ENCODE measurements at places on chromosomes 12 and 14.

- DNase-seq: no peak
Measured at GRCh38 chr12:5416571-5416970, 15.3 kb upstream of the NTF3 start.

- no peak for DNase-seq
Measured at GRCh38 chr14:82861313-82861712, 1327.7 kb upstream of the SEL1L start.

DNA sequence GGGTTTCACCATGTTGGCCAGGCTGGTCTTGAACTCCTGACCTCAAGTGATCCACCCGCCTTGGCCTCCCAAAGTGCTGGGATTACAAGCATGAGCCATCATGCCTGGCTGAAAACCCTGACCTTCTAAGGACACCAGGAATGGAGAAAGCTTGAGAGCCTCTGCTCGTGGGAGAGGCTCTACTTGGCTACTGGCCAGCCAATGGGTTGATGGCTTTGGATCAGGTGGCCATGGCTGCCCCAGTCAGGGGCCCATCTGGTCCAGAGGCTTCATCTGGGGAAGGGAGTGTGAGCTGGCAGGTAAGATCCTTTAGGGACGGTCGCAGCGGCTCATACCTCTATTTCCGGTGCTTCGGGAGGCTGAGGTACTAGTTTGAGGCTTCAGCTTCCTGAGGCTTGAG is 42.5 kb upstream of the PPP1CC start:
- no peak for DNase-seq

DNA sequence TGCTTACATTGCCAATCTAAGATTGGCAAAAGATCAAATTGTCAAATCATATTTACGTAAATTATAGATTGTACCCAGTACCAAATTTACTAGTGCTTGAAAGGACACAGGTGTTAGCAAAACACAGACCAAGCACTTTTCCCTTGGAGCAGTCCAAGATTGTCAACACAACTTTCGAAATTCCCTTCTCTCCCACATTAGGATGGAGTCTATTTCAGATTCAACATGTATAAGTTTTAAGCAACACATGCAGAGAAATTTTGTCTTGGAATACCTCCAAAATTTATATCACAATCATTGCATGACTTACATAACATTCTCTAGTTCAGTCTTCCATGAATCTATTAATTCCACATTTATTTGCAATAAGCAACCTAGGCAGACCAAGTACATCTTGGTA is 74.9 kb upstream of the SLCO1C1 start:
- DNase-seq: no peak

GRCh38 chr14:60926002-60926401 is 54.9 kb downstream of the TRMT5 start:
- peak; percentile 44 for DNase-seq

DNA sequence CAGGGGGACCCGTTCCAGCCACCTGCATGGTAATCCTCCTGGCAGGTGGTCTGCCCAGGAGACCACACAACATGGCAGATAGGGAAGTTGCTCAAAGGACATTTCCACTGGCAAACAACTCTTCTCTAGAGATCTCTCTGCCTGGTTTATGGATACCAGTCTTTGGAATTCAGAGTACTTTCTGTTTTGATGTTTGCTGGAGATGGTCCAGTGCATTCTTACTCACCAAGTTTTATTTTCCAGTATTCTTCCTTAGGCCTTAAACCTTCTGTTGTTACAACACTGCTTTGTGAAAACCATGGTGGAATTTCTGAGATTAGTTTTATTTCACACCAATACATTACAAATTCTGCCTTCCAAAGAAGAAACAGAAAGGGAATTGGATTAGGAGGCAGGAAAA is 428.3 kb downstream of the FUT8 start:
- no peak for DNase-seq

- DNase-seq: no peak
Measured at GRCh38 chr12:25242981-25243679, 7.6 kb downstream of the KRAS start.

GRCh38 chr12:93121729-93122488 is 192.8 kb upstream of the EEA1 start:
- no peak for DNase-seq

- DNase-seq: no peak
Measured at GRCh38 chr14:35632271-35632670, 98.3 kb downstream of the INSM2 start.

- no peak for DNase-seq
Measured at GRCh38 chr14:51260225-51260624, 20.2 kb downstream of the TMX1 start.

DNA sequence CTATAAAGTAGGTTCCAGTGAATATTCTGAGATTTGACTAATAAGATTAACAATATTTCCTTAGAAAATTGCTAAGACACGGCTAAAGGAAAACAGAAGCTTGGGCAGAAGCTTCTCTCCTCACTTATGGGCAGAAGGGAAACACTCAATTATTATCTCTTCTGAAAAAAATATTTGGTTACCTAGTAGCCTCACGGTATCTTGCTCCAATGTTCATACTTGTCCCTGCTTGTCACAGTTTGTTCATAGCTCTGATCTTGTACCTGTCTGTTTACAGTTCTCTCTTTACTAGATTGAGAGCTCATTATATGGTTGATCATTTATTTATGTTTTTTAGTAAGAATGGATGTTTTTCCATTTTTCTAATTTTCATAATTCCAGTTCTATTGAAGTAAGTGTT is 458.0 kb upstream of the ATP2B1 start:
- no peak for DNase-seq

GRCh38 chr14:62682208-62682607 is 363.1 kb downstream of the KCNH5 start:
- no peak for DNase-seq

DNA sequence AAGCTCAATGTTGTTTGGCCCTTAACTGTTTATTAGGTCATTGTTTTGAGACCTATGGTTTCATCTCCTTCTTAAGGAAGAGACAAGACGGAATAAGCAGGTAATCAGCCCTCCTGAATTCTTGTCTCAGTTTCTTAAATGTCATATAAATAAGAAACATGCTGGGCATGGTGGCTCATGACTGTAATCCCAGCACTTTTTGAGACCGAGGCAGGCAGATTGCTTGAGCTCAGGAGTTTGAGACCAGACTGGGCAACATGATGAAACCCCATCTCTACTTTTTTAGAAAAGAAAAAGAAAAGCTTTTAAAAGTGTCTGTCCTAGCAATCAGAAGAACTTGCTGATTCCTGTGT is 5.1 kb downstream of the MTRFR start:
- DNase-seq: no peak

GRCh38 chr12:47797441-47797840 is 22.3 kb downstream of the HDAC7 start:
- peak; percentile 78 for DNase-seq

DNA sequence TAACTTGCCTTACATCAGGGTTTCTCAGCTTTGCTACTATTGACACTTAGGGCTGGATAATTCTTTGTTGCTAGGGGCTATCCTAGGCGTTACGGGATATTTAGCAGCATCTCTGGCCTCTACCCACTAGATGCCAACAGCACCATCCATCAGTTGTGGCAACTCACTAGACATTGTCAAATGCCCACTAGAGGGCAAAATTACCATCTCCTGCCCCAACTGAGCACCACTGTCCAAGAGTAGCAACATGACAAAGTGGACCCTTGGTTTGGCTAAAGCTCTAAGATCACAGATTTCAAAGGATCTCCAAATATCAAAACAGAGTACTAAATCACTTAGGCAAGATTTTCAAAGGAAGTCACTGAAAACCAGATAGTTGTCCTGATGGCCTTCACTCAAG is 251.7 kb upstream of the TBX3 start:
- no peak for DNase-seq

DNA sequence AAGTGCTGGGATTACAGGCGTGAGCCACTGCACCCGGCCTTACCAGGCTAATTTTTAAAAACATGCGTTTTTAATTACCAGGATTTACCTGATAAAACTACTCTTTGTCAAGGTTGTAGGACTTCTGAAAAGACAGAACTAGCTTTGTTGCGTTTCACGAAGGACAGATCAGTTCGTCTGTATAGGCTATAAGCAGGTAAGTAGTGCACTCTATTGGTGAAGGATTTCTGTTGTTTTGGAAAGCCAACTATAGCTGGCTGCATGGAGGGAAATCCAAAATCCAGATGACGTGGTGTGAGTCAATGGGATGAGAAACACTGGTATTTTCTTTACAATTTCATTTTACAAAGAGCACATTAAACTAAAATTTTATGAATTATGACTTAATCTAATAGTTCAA is 14.6 kb downstream of the GNPNAT1 start:
- DNase-seq: no peak

DNA sequence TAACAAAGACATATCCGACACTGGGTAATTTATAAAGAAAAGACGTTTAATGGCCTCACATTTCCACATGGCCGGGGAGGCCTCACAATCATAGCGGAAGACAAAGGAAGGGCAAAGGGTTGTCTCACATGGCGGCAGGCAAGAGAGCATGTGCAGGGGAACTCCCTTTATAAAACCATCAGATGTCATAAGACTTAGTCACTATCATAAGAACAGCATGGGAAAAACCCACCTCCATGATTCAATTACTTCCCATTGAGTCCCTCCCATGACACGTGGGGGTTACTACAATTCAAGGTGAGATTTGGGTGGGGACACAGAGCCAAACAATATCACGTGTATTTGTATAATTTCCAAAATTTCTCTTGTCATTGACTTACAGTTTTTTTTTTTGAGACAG is 5.5 kb upstream of the LMNTD1 start:
- DNase-seq: no peak

All from GM13977 (cell line).